ENCODE measurements at places on chromosomes 5 and 9.
A peak's percentile ranks its signal among the peaks of the same experiment; 100 is the strongest.

DNA sequence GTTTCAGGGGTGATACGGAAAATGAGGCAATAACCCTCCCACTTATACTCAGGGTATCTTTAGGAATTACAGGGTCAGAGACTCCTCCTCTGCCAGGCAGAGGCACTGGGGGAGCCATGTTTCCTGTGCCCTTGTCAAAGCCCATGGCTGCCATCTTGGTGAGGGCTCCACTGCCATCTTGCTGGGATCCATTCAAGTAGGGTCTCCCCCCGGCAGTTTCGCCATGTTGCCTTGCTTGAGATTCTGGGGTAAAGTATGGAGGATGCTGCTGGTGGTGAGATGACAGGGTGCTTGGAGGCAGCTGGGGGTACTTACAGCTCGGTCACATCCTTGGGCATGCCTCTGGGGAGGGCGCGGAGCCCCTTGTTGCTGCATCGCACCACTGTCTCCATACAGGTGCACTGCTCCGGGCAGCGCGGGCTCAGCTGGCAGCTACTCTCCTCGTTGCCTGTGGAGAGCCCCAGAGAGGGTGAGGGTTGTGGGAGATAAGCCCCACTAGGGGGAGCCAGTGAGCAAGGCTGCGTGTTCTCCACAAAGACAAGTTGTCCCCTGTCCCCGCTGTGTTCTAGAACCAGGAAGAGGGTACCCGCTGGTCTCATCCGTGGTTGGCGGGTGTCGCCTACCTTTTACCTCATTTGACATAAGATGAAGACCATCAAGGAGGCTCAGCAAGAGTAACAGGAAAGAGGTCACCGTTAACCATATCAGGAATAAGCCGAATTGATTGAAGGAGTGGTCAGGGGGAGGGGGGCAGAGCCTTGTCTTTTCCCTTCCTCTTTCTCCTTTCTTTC is 169.0 kb upstream of the PANK3 start:
- peak; percentile 1 for DNase-seq

- DNase-seq: no peak
These were observed 29.7 kb downstream of the SHB start for GRCh38 chr9:38039090-38039906.

GRCh38 chr9:120929229-120929791 is 2.7 kb upstream of the TRAF1 start:
- no peak for DNase-seq

DNA sequence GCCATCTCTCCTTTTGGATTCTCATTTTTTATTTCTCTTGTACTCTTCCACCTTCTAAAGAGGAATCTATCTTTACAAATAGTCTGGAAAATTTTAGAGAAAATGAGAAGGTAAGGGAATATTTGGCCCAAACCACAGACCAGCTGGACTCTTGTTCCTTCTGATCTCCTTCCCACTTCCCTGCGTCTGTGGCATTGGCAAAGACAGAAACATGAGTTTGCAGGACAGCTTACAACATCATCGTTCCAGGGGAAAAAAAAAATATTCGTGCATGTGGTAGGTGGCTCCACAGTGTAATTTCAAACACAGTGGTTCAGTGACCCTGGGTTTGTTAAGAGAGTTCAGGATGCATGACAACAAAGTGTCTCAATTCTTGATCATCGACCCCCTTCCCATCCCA is 755.0 kb downstream of the DNAH5 start:
- no peak for DNase-seq

DNA sequence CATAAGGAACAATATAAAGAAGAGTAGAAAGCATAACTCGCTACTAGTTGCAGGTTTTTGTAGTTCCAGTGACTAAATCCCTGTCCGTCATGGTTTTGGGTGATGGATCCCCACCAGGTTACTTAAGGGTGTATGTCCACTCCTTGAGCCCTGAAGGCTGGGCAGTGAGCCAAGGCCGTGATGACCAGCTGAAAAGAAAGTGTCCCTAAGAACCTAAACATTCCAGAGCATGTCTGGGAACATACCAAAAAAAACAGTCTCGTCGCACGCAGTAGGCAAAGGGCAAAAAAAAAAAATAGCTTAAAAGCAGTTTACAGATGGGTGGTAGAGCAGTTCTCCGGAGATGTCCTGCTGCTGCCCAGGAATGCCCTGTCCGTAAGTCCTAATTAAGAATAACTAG is 21.4 kb upstream of the SNAPC3 start:
- no peak for DNase-seq

DNA sequence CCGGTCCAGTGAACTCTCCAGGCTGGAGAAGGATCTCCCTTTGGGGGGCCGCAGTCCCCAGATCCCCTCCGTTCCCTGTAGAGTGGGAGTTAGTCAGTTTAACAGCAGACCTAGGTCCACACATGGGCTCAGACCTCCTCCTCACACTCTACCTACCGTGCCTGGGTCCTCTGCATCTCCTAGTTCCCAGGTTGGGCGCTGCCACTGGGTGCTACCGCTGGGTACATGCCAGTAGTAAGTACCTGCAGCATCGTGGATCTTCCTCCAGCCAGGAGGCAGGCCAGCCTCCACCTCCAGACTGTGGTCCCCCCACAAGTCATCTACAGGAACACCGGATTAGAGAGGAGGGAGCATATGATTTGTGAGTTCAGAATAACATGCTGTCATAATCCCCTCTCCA is 802 bp downstream of the APBB3 start:
- peak; percentile 8 for DNase-seq

DNA sequence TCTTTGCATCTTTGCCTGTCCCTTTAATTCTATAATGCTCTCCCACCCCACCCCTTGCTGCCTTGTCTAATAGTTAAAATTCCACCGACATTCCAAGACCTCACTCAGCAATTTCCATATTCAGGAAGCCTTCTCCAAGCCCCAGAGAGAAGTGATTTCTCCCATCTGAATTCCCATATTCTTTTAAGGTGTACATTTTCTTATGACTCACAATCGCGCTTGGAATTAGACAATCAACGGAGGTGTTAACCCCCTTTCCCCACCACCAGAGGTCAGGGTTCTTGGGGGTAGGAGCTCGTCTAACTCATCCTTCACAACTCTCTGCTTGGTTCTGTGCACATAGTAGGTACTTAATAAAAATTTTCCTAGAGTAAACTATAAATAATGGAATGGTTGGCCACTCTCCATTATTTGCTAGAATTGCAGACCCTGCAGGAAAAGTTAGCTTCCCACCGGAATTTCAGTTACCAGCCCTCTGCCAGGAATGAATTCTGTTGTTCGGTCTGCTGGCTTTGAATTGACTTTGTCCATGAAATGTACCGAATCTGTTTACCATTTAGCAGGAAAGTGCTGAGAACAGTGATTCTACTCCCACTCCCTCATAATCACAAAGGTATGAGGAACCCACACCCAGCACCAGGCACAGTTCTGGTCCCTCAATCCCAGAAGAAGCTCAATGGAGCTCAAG is 5.0 kb downstream of the KCNIP1 start:
- no peak for DNase-seq

DNA sequence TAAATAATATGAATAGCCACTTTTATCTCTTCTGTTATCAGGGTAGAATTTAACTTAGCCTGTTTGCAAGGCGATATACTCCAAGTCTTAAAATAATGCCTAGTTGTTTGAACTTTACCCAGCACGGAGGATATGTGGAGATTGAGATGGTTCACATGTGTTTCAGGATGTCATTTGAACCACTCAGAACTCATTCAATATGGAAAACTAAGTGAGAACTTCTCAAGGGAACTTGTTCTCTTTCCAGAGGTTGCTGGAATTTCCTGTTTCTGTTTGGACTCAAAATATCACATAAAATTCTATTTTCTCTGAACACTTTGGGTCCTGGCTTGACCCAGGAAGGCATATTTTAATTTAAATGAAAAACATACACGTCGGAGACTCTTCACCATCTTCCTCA is 139.1 kb upstream of the MYO10 start:
- DNase-seq: no peak

Measured in COR-L47 (cell line).